ENCODE measurements at places on chromosomes 1 and 21.

DNA sequence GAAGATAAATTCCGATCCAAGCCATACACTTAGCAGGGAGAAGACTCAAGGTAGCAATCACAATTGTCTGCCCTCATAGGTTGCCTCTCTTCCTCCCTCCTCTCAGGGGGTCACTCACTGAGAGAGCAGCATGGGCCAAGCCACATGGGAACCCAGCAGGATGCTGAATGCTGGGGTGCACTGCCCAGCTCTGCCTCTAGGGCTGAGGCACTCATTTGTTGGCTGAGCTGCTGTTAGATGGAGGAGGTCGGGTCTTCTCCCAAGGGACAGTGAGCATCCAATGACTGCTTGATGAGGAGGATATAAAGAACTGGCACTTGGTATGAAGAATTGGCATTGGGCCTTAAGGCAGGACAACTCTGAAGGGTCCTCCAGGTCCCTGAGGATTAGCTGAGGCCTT lies 418.8 kb downstream of the SIPA1L2 start:
- DNase-seq = no peak

- no peak for DNase-seq
These were observed 2.1 kb downstream of the SETDB1 start for GRCh38 chr1:150928286-150928685.

DNA sequence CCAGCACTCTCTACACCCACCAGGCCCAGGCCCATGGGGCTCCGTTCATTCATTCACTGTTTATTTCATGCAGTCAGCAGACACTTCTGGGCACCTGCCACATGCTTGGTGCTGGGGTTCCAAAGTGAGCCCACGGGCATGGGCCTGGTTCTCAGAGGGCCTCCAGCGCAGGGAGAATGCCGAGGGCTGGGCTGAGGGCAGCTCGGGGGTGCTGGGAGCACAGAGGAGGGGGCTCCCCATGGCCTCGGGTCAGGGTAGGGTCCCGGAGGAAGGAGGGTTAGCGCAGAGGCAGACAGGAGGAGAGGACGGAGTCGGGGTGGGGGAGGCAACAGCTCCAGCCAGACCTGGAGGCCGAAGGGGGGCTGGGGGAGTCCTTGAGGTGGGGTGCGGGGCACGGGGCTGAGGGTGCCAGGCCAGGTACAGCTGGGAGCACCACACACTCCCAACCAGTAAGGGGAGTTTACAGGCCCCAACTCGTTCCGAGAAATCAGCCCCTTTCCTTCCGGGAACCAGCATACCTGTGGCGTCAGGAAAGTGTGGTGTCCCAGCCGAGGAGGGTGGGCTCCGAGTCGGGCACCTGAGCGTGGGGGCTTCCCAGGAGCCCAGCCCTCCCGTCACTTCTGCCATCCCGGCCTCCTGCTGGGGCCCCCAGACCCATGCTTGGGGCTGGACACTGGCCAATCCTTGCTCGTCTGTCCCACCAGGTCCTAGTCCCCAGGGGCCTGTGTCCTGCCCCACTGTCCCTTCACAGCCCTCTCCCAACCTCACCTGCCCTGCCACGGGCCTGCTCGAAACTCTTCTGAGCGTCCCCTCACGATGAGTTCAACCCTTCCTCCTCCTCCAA lies 10.8 kb downstream of the ARHGEF16 start:
- no peak for DNase-seq

- no peak for DNase-seq
These were observed 3.6 kb downstream of the S100A6 start for GRCh38 chr1:153532181-153532580.

GRCh38 chr1:220425852-220426251 lies 102.1 kb upstream of the MARK1 start:
- no peak for DNase-seq

DNA sequence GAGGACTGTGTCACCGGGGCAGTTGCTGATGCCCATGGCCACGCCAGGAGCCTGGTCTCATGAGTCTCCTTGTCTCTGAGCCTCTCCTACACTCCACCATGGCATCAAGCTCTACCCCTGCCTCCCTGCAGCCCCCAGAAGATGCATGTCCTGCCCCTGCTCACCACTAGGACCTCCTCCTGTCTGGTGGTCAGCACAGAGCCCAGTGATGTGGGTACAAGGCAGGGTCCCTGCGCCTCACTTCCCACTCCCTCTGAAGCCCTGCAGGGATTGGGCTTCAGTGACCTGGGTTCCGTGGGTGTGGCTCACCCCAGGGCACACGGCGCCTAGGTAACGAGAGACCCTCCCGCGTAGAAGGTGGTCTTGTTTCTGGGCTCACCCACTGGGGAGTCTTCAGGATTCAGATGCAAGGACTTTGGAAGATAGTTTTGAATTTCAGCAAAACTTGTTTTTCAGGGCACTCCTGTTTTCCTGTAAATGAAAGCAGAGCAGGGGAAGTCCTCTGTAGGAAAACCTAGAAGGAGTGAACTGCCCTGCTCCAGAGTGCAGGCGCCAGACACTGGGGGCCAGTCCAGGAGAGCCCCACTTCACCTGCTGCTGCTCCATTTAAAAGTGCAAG lies 2.8 kb downstream of the COL18A1 start:
- no peak for DNase-seq

DNA sequence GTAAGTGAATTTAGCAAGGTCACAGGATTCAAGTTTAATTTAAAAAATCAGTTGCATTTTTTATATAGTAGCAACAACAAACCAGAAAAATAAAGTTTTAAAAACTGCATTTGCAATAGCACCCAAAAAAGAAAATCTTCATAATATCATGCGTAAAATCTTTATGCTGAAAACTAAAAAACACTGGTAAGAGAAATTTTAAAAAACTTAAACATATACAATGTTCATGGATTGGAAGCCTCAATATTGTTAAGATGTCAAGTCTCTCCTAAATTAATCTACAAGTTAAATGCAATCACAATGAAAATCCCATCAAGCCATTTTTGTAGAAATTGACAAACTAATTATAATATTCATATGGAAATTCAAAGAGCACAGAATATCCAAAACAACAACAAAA lies 65.6 kb downstream of the ENAH start:
- no peak for DNase-seq

DNA sequence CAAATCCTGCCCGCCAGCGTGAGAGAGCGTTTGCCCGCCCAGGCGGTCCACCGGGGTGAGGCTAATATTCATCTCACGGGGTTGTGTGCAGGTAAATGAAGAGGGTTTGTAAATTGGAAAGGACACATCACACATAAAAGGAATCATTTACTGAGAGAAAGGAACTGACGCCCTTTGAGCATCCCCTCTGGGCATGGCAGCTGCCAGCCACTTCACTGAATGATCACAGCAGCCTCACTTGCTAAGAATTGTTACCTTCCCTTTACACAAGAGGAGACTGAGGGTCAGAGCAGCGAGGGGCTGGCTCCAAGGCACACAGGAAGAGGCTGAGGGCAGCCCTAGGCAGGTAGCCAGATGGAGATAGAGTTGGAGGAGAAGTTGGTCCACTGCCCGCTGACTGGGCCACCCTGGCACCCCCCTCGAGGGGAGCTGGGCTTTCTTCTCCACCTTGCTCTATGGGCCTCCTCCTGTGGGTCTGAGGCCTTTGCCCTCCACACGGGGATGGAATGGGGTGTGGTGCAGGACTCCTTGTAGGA lies 96.0 kb downstream of the FOXD2 start:
- DNase-seq = no peak

GRCh38 chr1:59672851-59673572 lies 141.7 kb upstream of the HOOK1 start:
- DNase-seq = no peak

DNA sequence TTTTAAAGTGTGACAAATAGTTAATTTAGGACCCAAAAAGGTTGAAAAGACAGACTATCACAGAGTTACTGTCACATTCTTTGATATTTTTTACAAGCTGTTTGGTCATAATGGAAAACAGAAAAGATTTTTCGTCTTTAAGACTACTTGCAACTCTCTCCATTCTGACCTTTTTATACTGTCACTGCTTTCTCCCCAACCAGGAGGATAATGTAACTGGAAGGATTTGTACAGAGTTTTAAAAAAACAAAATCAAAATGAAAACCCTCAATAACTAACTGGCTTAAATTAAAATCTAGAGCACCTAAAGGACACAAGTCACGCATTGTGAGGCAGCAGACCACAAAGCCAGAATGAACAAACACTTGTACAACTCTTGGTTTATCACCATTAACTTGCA lies 257.7 kb downstream of the FAF1 start:
- DNase-seq = no peak

DNA sequence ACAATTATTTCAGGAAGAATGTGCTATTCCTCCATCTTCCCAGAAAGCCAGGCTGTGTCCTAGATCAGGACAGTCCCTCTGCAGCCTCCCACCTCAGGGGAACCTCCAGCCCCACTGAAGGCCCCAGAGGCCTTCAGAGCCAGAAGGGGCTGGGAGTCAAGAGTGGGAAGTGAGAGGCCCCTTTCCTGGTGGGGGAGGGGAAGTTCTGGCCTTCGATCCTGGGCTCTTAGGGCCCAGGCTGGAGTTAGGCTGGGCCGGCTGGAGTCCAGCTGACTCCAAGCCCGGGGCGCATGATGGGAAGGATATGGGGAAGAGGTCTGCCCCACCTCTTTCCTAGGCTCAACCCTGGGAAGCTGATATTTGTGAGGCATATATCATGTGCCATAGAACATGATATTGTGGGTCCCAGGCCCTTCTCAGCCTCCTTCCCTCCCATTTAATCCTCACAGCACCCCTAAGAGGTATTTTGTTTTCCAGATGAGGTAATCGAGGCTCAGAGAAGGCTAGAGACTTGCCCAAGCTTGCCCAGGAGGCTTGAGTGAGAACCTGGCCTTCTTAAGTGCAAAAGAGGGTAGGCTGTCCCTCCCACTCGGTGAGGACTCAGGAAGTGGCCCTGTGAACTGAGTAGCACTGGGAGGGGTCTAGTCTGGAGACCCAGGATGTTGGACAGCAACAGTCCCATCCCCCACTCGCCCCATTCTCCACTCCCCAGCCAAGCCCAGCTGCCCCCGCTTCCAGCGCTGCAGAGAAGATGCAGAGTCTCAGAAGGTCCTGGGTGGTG lies 18.6 kb upstream of the HSPG2 start:
- no peak for DNase-seq

Measured in NCI-H187 (cell line).